CD4-positive, alpha-beta T cell treated with Interleukin-1 beta for 1 hour (primary cell): ENCODE measurements at places on chromosomes 6 and 20.
A peak's percentile ranks its signal among the peaks of the same experiment; 100 is the strongest.

GRCh38 chr6:68343901-68344300 lies 291.2 kb upstream of the ADGRB3 start:
- DNase-seq = no peak

DNA sequence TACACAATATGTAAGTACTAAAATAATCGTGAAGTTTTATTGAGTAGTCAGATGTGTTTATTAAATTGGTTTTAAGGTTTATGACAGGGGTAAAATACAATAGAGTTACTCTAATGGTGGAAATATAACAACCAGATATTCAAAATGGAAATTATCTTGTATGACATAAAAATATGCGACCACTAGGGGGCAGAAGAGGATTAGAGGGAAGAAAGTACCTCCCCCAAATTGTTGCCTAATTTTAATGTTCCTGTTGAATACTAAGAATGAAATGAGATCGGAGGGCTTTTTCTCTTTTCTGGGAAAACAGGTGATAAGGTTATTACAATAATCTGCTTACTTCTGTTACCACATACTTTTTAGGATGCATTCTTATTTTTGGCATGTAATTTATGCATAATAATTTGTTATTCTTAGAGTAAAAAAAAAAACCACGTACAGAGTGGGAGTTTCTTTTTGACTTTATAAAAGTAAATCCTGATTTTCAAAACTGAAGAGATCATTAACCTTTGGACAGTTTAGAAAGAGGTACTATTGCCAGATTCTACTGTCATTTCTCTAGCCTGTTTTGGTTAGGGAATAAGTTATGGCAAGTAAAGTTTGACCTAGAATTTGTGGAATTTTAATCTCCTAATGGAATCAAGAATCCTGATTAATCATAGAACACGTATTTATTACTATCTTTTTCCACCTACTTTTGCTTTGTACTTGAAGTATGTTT lies 159.2 kb downstream of the CD109 start:
- no peak for DNase-seq

DNA sequence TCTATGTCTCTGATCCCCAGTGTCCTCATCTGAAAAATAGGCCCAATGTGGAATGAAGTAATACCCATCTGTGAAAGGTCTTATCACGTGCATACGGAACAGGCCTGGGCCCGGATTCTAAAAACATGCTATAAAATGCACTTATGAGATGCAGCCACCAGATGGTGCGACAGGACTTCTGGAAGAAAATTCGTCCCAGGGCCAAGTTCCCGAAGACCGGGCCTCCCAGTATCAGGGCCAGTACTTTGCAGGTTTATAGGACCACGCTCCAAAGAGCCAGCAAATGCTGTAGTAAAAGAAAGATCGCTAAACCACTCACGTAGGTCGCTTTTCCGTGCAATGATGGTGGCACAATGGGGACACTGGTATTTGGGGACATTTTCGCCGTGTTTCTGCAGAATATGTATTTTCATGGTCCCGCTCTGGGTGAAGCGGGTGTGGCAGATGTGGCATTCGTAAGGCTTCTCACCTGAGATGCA lies 10.6 kb downstream of the CTCFL start:
- peak; percentile 28 for DNase-seq

- DNase-seq = no peak
These were observed 70.9 kb downstream of the QKI start for GRCh38 chr6:163485388-163485851.

GRCh38 chr6:127514773-127515227 lies 4.3 kb downstream of the MTCL3 start:
- peak; percentile 48 for DNase-seq

GRCh38 chr6:132496519-132497180 lies 16.3 kb downstream of the STX7 start:
- no peak for DNase-seq

GRCh38 chr20:59933849-59934585 lies 580 bp upstream of the SYCP2 start:
- peak; percentile 77 for DNase-seq
